H9 (cell line): ENCODE measurements at places on chromosomes 11 and 22. TPM values are rescaled to one million over a fixed set of nuclear protein-coding genes. Genes with fewer than 3 reads are reported as not detected.

GRCh38 chr11:69745201-69745600 is 29.9 kb downstream of the FGF4 start:
- H3K4me3 ChIP-seq: no peak overlapping the region
- H3K27me3 ChIP-seq: no peaks in the 10 kb centered on the region
- no peak for DNase-seq
- no peaks in the 10 kb centered on the region for H3K36me3 ChIP-seq
- no peaks in the 10 kb centered on the region; the same call in 1 of the 2 replicates for H3K4me1 ChIP-seq

- no peaks in the 10 kb centered on the region; the same call in 1 of the 2 replicates for H3K4me1 ChIP-seq
- no peak overlapping the region for H3K27ac ChIP-seq
- H3K36me3 ChIP-seq: no peaks in the 10 kb centered on the region
These were observed 676.2 kb downstream of the BRD1 start for GRCh38 chr22:49151256-49152126.

DNA sequence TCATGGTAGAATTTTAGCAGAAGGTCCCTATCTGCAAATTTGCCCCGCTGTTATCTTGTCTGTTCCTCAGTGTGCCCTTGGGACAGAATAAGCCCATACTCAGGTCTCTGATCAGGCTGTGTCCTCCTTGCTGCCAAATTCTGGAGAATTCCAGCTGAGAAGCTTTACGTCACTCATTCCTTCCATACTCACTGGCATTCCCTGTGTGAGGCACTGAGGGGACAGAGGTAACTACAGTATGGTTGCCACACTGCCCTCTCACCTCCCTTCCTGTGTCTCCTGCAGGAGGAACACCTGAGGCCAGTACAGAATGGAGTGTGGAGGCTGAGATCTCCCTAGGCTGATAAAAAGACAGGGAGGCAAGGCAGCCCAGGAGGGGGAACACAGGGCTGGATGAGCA is 31.5 kb downstream of the SHISA8 start:
- peaks cover 56% of the 10 kb centered on the region for H3K36me3 ChIP-seq
- H3K27me3 ChIP-seq: no peaks in the 10 kb centered on the region
- H3K4me3 ChIP-seq: no peak overlapping the region
- DNase-seq: no peak
- no peaks in the 10 kb centered on the region for H3K4me1 ChIP-seq
- no peak overlapping the region for H3K27ac ChIP-seq

GRCh38 chr22:23915290-23915689 is 21.1 kb downstream of the MIF start:
- H3K4me1 ChIP-seq: no peaks in the 10 kb centered on the region
- DNase-seq: peak; percentile 8
- no peak overlapping the region for H3K4me3 ChIP-seq
- no peak overlapping the region for H3K27ac ChIP-seq
- no peaks in the 10 kb centered on the region for H3K27me3 ChIP-seq

The C22orf15 gene
- 0.81 and 1.8 TPM in 2 replicates for total RNA-seq

DNA sequence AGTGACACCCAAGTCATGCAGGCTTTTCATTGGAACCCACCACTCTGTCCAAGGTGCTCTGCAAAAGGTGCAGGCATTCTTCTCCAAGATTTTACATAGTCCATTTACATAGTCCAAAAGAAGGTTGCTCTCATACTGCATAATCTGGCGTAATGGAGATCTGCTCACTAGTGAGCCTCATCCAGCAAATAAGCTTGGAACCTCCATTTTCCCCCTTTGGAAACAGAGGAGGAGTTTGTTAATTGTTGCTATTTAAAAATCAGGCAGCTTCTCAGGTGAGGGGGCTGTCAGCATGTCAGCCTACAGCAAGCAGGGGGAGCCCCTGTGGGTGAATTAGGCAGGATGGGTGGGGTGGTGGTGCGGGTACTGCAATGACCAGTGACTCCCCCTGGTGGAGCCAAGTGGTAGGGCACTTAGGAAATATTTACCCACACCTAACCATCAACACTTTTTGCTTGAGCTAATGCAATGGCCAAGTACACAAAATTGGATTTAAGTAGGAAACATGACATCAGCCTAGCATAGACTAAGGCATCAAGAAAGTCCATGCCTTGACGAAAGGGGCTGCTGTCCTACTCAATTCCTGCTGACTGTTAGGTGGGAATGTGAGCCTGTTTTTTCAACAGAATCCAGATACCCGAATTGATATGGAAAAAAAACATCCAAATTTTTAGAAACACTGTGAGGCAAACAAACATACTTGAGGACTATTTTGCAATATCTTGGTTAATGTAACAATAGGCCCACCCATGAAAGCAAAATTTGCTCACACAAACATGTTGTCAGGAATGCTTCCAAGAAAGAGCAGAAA is 64.5 kb downstream of the AMBRA1 start:
- no peaks in the 10 kb centered on the region for H3K27me3 ChIP-seq
- DNase-seq: peak; percentile 85
- H3K4me1 ChIP-seq: no peaks in the 10 kb centered on the region; the same call in 1 of the 2 replicates
- H3K27ac ChIP-seq: no peak overlapping the region

DNA sequence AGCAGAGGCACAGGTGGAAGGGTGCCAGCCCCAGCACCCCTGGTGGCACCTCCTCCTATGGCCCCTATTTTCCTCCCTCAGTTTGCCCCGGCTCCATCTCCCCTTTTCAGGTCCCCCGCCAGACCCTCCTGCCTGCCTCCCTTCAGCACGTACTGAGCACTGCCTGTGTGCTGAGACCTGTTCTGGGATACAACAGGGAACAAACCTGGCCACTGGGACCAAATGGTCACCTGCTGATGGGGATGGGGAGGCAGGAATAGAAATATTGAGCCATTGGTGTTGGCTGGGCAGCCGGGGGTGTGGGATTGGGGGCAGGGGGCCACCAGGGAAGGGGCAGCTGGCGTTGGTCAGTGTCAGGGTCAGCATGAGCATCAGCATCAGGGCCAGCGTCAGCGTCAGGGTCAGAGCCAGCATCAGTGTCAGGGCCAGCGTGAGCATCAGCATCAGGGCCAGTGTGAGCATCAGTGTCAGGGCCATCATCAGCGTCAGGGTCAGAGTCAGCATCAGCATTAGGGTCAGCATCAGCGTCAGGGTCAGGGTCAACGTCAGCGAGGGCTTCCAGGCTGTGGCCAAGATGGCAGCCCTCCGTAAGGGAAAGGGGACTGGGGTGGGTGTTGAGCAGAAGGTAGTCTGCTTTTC is 7.5 kb downstream of the ZNF74 start:
- no peak overlapping the region for H3K4me3 ChIP-seq
- DNase-seq: no peak
- H3K27ac ChIP-seq: no peak overlapping the region
- H3K27me3 ChIP-seq: no peaks in the 10 kb centered on the region
- peaks cover 44% of the 10 kb centered on the region for H3K36me3 ChIP-seq
- no peaks in the 10 kb centered on the region for H3K4me1 ChIP-seq

DNA sequence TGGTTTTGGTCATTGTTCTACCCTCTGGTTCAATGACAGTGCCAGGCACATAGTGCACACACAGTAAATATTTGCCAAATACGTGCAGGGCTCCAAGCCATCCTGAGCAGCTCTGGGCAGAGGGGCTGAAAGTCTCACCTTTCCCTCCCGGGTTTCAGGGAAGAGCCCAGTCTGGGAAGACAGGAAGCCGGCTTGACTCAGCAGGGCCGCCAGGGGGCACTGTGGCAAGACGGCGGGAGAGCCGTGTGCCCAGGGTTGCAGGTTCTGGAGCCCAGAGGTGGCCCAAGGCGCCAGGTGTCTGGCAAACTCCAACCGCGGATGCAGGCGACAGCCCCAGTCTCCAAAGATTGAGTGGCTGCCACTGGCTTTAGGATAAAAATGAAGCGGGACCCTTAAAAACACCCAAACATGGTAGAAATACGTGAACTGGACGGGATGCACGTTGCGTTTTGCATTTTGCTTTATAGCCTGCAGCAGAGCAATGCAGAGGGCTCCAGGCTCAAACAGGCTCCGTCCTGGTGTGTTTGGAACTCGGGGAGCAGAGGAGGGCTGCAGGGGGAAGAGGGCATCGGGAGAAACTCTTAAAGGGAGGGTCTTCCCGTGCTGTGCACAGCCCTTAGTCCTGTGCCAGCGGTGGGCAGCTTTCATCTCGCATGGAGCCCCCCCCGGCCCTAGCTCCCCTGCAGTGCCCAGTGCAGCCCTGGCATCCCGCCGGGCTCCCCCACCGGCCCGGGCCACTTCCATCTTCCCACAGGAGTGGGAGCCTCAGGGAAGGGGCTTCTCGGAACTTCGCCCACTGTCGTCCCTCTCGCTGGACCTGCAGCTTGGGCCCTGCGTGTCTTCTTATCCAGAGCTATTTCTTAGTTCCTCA is 10.7 kb downstream of the KRTAP5-5 start:
- H3K4me3 ChIP-seq: no peak overlapping the region
- H3K36me3 ChIP-seq: no peaks in the 10 kb centered on the region
- no peak overlapping the region for H3K27ac ChIP-seq
- no peaks in the 10 kb centered on the region for H3K27me3 ChIP-seq
